Non-pigmented ciliary epithelial cell (primary cell): ENCODE measurements at places on chromosomes 2 and 18.

GRCh38 chr2:160425434-160426151 lies 68.0 kb downstream of the RBMS1 start:
- no peak for DNase-seq

GRCh38 chr18:22346953-22347605 lies 70.6 kb downstream of the CTAGE1 start:
- DNase-seq = no peak

DNA sequence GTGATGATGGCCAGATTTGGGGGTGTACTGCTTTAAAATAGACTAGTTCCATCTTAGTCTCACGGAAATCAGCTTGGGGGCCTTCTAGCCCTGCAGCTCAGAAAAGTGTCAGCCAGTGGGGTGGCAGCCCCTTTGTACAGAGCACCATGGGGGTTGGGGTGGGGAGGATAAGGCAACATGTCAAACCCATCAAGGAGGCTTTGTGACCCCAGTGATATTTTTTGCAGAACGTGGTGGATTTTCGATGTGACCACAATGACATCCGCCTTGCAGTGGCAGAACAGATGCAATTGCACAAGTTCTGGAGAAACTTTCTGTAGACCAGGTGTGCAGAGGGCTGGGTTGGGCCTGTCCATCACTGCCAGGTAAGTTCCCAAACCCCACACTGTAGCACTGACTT lies 3.0 kb upstream of the CD8A start:
- DNase-seq = no peak

DNA sequence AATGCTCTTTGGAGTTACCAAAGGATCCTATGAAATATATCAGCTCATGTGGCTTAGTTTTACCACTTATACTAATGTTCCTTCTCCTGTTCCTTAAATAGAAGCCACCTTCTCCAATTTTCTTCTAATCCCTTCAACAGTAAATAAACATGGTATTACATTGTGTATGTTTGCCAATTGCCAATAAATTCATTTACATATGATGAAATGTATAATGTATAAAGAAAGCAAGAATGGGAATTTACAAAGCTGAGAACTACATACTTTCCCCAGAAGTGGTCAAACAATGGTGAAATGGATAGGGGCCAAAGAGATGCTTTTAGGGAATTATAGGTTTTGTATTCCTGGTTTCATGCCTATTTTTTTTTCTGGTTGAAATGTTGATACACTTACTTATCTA lies 894.2 kb upstream of the CRIM1 start:
- no peak for DNase-seq

DNA sequence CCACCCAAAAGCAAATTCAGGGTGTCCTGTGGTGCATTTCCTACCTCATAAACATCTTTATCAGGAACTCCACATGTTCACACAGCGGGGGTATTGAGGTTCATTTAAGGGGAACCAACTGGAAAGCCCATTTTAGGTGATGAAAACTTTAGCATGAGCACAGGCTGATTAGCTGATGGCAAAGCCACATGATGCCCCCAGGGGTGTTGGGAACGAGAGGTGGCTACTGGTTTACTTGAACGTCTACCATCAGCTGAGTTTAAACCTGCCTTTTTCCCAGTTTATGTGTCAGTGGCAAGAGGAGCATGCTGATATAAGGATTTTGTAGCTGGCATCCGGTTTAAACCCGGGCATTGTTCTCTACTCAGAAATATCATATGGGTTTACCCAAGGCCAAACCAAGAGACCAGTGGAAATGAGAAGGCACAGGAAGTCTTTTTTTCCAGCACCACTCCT lies 54.5 kb upstream of the UPP2 start:
- no peak for DNase-seq

DNA sequence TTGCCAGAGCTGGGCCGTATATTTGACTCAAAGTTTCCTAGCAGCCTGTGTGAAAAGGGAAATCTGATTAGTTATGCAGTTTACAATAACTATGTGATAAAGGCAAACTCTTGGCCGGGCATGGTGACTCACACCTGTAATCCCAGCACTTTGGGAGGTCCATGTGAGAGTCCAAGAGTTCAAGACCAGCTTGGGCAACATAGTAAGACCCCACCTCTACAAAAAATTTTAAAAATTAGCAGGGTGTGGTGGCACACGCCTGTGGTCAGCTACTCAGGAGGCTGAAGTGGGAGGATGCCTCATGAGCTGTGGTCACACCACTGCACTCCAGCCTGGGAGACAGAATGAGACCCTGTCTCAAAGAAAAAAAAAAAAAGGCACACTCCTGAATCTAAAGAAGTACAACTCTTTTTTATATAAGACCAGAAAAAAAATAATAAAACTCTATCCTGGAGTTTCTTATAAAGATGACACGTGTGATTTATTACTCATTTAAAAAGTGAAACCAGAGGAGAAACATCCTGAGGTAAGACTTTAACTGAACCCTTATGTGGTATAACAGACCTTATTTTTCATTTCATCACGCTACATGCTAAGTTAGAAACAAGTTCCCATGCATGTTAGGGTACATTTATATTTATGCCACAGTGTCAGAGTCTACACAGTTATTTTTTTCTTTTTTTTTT lies 32.6 kb upstream of the KCMF1 start:
- no peak for DNase-seq

- DNase-seq = peak; percentile 59
These were observed 188.1 kb downstream of the FMNL2 start for GRCh38 chr2:152523091-152523490.

GRCh38 chr2:178479758-178480226 lies 465 bp upstream of the PLEKHA3 start:
- DNase-seq = no peak

DNA sequence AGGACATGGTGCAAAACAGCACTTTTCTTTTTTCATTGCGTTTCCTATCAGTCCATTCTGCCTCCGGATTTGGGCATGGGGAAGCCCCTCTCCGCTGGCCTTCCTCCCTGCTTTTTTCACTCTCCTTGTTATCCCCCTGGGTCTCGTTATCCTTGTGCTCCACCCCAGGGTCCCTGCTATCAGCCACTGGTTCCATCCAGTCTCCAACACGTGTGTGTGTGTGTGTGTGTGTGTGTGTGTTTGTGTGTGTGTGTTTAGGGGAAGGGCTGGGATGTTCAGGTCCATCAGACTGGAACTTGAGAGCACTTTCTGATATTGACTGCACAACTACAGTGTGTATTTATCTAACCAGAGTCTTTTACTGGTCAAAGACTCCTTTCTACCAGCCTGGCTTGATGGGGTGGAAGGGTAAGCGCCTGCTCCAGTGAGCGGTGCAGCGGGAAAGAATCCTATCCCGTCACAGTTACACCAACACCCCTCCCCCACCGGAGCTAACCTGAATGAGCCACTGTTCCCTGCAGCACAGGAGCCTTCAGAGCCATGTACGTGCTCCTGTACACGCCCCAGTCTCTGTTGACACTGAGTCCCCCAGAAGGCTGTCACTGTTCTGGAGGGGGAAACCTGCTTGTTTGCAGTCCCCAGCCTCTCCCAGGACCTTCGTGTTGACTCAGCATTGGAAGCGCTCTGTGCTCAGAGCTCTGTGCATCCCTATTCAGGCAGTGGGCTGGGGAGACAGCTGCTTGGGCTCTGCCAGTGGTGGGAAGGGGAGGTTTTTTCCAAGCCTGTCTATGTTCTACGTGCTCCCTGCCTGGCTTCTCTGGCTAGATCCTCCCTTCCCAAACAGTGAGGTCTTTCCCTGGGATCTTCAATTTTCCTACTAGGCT lies 4.6 kb downstream of the INHA start:
- no peak for DNase-seq

- no peak for DNase-seq
These were observed 1.2 kb downstream of the ABHD3 start for GRCh38 chr18:21703241-21703820.

GRCh38 chr2:128134573-128134972 lies 43.6 kb downstream of the UGGT1 start:
- DNase-seq = peak; percentile 19
